ENCODE measurements at places on chromosomes 1 and 21. TPM values are rescaled to one million over a fixed set of nuclear protein-coding genes. Genes with fewer than 3 reads are reported as not detected.

The MMEL1 gene
- total RNA-seq = 1.1 TPM

The SYT11 gene
- 36.5 TPM for total RNA-seq

The CNKSR1 gene
- not detected for total RNA-seq

The SNX27 gene
- 24.5 TPM for total RNA-seq

The MPZL1 gene
- 99.4 TPM for total RNA-seq

The TMEM200B gene
- 1.5 TPM for total RNA-seq

The CRYAA gene
- not detected for total RNA-seq

The PDZK1IP1 gene
- total RNA-seq = not detected

The SERTAD4 gene
- total RNA-seq = 11.9 TPM

The SH3D21 gene
- 5.1 TPM for total RNA-seq

The LENEP gene
- 0.88 TPM for total RNA-seq

The FH gene
- 96.6 TPM for total RNA-seq

The C1orf87 gene
- total RNA-seq = not detected

The CLCA1 gene
- not detected for total RNA-seq

The NTNG1 gene
- not detected for total RNA-seq
